ENCODE measurements at places on chromosomes 1 and 21.

- DNase-seq = no peak
Observed at GRCh38 chr1:214234635-214235025, 46.3 kb upstream of the SMYD2 start.

- DNase-seq = no peak
Observed at GRCh38 chr21:36913247-36914169, 53.0 kb downstream of the HLCS start.

- DNase-seq = no peak
Observed at GRCh38 chr1:80211691-80212380, 1205.3 kb upstream of the ADGRL4 start.

DNA sequence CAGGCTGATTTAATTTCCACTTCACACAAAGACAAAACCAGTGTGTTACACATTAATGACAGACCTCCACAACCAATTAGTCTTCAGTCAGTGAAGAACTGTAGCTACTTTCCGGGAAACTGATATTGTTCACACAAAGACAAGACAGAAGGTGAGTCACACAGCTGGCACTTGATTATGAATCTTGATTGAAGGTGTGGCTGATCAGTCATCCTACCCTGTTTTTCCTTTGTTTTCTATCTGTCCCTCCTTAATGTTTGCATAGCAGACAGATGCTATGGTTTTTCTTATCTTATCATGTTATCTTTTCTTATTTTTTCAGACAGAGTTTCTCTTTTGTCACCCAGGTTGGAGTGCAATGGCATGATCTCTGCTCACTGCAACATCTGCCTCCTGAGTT is 185.1 kb upstream of the GREM2 start:
- no peak for DNase-seq

- no peak for DNase-seq
Observed at GRCh38 chr1:1171546-1172340, 1.9 kb upstream of the TTLL10 start.

DNA sequence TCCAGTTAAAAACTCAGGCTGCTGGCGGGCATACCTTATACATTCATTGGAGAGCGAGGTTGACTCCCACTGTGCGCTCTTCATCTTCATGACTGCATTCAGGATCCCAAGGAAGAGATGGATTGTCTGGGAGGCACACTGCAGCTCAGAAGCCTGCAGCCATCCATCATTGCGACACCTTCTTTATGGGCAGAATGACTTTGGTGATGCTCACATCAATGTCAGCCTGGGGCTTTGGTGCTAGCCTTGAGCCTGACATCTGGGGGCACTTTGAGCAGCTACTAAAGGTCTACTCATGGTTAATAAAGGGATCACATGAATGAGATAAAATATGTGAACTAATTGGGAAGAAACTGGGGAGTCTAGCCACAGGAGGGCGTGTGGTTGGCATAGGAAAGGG is 229.3 kb downstream of the PRDM2 start:
- no peak for DNase-seq

DNA sequence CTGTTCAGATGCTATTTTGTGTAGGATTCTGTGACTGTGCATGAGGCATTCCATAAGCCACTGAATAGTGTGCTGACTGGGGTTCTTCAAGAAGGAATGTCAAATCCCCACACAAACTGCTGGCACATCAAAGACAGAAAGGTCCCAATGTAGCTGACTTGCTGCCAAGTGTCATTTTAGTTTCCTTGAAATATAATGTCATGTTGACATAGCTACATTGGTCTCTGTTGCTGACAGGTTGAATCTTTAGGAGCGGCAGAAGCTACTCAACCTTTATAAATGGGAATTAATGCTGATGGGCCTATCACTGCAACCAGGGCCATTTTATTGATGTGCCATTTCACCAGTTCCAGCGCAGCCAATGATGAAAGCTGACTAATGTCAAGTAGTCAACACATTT is 1110.7 kb upstream of the B3GALT2 start:
- DNase-seq = no peak

- DNase-seq = no peak
Observed at GRCh38 chr1:10975567-10976326, 36.7 kb upstream of the TARDBP start.

GRCh38 chr1:24806588-24806987 is 61.3 kb downstream of the CLIC4 start:
- DNase-seq = no peak

- DNase-seq = no peak
Observed at GRCh38 chr1:66326867-66327266, 207.1 kb upstream of the SGIP1 start.

DNA sequence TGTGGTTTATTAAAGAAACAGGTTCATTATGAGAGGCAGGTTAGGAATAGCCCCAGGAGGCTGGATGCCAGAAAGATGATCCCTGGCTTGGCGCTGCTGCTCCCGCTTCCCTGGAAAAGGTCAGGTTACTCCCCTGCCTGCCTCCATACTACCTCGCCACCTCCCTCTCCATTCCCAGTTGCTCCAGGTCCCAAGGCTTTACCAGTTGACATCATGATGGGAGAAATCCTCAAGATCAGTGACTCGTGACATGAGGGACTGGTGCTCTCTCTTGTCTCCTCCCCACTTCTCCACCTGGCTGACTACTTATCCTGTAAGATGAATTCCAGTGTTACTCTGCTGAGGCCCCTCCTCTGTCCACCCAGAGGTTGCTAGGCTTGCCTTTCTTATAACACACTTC is 19.7 kb downstream of the VASH2 start:
- no peak for DNase-seq

- DNase-seq = no peak
Observed at GRCh38 chr1:172276120-172276818, 144.2 kb upstream of the C1orf105 start.

GRCh38 chr1:179228783-179229213 is 679 bp downstream of the ABL2 start:
- peak; percentile 47 for DNase-seq

- no peak for DNase-seq
Observed at GRCh38 chr1:154148807-154149206, 6.1 kb downstream of the NUP210L start.

DNA sequence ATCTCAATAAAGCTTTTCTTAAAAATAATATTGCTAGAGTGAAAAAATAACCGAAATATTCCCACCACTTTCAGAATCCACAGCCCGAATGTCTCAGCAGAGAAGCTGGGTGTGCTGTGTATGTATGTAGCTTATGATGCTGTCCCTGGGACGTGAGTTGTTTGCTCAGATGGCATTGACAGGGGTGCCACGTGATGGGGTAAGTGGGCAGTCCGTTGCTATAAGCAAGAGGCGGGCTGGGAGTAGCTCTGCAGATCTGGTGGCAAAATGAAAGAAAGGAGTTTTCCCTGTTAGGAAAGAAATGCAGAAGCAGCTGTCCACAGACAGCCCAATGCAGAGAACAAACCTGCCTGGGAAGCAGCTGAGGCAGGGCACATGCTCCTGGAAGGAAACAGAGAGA is 3.8 kb upstream of the FAM20B start:
- no peak for DNase-seq

GRCh38 chr1:52140633-52141512 is 1.0 kb upstream of the ZFYVE9 start:
- DNase-seq = no peak

DNA sequence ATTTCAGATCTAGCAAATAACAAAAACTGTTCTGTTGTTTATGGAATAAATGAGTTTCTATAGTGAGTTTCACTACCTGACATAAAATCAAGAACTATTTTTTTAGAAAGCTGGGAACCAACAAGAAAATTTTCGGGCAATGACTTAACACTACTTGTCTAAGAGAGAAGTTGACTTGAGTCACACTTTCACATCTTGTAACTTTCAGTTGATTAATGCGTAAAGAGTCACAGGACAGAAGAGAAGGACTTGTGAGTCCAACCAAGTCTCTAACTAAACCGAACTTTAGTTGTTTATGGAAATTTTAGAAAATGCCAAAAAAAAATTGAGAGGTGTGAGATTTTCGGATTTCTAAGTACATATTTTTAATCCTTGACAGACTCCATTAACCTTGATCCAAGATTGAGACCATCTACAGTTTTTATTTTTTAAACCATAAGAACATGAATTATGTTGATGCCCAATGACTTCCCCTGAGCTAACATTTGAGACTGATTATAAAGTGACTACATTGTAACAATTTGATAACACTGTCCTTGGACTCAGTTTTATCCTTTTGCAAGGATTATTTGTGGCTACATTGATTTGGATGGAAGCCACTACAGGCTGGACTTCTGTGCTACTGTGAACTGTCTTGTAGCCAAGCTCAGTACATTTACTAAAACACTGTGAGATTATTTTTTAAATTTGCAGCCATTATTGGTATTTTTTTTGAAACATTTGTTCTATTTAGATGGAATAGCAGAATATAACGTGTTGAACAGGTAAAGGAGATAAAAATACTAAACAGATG is 284.0 kb downstream of the PTPRC start:
- DNase-seq = no peak

- no peak for DNase-seq
Observed at GRCh38 chr1:53561503-53562105, 102.4 kb downstream of the DMRTB1 start.

DNA sequence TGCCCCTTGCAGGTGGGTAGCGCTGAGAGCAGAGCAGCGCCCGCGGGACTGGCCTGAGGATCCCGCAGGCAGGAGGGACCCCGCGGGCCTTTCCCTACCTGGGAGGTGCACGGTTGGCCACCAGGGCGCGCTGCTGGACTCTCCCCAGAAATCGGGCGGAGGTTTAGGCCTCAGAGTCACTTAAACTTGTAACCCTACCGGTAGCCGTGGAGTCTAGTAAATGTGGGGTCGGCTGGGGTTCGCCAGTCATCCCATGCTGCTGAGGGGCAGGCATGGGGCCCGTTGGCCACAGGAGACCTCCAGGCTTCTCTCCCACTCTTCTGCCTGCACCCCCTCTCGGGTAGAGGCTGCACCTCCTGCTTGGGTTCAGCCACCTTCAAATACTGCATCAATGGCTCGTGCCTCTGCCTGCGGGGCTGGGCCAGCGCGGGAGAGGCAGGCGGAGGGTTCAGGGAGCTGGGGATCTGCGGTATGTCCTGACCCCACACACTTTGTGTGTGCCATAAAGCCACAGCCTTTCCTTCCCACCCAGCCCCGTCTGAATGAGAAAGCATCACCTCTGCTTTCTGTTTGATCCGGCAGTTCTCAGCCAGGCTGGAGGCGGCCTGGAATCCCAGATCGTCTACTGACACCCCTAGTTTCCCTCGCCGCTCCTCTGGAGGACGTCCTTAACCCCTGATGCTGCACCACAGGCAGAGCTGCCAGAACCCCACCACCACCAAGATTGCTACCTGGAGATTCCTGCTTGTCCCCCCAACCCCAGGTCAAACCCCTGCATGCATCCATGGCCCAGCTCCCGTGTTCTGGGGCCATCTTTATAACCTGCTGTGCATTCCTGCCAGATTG is 12.3 kb upstream of the GSTM4 start:
- peak; percentile 73 for DNase-seq

GRCh38 chr1:21607549-21608529 is 61.3 kb downstream of the RAP1GAP start:
- DNase-seq = peak; percentile 70

GRCh38 chr1:225880222-225880588 is 2.0 kb downstream of the TMEM63A start:
- DNase-seq = no peak

DNA sequence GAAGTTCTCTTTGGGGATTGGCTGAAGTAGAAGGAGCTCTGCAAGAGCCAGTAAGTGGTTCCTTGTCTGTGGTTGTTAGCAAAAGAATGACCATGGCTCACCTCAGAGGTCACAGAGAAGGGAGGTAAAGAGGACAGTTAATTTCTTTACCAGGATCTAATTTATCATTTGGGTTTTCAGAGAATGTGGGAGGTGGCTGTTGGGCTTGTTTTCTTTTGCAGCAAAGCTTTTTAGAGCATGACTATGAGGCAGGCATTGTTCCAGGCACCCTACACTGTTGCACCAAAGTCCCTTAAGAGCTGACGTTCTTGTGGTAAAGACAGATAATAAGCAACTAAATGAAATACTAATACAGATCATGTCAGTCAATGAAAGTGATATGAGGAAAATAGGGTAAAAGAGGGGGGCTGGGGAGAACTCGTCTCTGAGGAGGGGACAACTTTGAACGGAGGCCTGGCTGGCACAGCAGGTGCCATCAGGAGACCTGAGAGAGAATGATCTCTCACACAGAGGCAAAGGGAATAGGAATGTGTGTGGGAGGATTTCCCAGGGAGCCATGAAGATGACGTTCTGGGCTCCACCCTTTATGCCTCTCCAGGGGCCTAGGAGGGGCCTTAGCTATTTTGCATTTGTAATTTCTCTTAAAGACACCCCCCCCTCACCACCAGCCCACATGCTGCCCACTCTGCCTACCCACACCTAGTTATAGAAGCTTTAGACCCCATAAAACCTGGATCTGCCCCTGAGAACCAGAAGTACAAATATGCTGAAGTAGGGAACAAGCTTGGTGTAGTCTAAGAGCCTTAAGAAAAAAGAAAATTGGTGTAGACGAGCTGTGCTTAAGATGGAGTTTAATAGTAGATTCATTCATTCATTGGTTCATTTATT is 177.5 kb downstream of the ROR1 start:
- DNase-seq = no peak

GRCh38 chr1:27513958-27514357 is 24.0 kb upstream of the WASF2 start:
- no peak for DNase-seq

DNA sequence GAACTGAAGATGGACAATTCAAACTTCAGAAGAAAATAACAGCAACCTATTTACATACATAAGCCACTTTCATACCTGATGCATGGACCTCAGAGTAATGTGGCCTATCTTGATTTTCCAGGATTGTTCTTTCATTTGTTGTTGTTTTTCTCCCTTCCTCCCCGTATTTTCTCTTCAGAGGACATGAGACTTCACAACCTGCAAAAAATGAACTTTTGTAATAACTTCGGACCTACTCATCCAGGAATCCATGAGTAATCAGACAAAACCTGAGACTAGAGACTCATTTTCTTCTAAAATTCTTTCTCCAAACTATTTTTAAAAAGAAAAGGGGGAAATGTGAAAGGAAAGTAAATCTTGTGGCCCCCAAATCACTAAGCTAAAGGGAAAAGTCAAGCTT is 17.6 kb upstream of the PLA2G5 start:
- DNase-seq = no peak

- no peak for DNase-seq
Observed at GRCh38 chr1:213526306-213526705, 461.5 kb upstream of the PROX1 start.

DNA sequence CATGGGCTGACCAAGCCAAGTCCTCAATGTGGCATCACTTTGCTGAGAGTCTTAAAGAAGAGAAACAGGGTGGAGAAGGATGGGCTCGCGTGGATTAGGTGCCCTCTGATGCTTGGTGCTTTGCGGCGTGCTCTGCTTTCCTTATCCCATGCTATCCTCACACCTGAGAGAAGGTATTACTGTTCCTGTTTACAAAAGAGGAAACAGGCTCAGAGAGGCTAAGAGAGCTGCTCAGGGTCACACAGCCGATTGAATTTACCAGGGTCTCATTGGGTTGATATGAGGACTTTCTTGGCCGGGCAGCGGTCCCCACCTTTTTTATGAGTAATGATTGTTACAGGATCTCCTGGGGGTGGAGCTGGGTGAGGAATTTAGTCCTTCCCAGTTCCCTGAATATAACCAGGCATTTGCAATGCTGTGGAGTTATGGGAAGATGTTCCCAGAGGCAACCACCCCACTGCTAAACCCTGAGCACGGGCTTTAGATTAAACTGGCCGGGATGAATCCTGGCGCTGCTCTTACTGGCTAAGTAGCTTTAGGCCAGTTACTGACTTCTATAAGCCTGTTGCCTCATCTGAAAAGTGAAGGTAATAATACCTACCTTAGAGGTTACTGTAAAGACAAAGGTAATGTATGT is 4.5 kb downstream of the ASCL5 start:
- no peak for DNase-seq

All from left kidney (tissue), 8 donors.